ENCODE measurements at places on chromosomes 1 and 21.

DNA sequence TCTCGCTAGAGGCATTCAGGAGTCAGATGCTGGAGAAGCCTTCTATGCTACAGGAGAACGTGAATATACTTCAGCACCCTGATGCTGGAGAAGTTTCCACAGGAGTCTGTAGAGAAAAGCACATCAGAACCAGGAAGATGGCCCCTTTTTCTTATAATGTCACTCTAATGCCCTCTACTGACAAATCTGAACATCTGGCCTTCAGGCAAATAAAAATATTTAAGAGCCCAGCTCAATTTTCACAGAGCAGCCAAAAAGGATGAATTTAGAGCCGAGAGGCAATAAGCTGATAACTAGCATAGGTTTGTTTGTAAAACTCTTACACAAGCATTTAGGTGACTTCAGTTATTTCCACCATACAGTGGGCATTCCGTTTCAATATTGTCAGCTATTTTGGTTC lies 3.8 kb upstream of the RRP15 start:
- no peak for DNase-seq

DNA sequence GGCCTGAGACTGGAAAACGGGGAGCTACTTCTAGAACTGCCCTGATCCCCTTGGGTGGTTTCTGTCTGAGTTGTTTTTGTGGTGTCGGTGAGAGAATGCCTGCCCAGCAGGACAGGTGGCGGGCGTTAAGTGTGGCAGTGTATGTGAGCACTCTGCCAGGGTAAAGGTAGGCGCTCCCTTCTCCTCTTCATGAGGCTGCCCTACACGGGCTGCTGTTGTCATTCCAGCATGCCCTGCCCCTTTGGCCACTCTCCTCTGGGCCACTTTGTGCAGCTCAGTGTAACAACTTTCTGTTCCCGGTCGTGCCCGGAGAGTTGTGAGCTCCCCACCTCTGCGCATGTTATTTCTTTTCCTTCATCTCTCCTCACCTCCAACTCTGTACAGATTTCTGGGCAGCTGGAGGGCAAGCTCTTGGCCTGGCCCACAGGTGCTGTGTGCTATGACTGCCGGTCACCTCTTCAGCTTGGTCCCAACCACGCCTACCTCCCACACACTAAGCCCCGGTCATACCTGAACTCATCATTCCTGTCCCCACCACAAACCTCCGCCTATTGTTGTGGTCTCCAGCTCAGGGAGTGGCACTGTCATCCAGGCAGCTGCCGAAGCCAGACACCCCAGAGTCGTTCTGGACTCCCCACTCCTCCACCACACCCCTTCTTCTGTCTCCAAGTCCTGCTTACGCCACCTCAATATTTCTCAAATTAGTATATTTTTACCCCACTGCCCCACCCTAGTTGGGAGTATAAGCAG lies 69.0 kb downstream of the GADD45A start:
- DNase-seq = no peak

GRCh38 chr1:155050560-155051341 lies at the start of gene ADAM15:
TSS of gene ADAM15 (plus strand) at chr1:155051316. CDS start at chr1:155051387, 71 bp downstream.
- DNase-seq = peak; percentile 100

GRCh38 chr1:220241072-220241663 lies 31.1 kb downstream of the RAB3GAP2 start:
- no peak for DNase-seq

DNA sequence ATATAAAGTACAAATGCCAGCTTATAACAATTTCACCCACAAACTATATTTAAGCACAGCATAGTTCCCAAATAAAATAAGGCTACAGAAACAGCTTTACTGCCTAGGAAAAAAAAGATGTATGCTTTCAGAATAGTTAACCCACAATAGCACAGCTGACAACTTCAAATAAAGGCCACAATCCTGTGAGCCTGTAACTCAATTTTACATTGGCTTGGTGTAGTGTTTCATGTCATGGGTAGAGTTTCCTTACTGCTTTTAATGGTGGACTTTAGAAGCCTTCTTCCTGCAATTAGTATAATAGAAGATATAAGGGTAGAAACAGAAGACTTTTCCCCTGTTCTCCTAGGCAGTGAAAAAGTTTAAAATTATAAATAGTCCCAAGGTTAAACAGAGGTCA lies 44.3 kb upstream of the ZC3H11B start:
- DNase-seq = no peak

DNA sequence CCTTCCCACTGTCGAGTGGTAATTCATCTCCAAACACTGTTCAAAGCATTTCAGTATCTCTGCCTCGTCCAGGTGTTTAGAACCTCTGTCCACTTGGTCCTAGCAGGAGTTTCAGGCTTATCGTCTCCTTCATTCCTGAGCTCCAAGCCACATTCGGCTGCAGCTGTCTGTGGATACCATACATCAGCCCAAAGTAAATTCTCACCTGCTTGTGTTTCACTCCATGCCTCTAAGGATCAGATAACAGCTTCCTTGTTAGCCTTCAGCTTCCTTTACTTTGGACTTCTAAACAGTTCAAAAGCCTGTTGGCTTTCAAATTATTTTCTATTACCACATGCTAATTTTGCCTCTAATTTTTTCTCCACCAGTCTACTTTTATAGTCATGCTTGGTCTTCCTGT lies 219.0 kb upstream of the L1TD1 start:
- DNase-seq = no peak
